ENCODE measurements at places on chromosomes 4 and X.

- DNase-seq, result no peak
Observed at GRCh38 chr4:119068529-119068962, 67.1 kb upstream of the MYOZ2 start.

DNA sequence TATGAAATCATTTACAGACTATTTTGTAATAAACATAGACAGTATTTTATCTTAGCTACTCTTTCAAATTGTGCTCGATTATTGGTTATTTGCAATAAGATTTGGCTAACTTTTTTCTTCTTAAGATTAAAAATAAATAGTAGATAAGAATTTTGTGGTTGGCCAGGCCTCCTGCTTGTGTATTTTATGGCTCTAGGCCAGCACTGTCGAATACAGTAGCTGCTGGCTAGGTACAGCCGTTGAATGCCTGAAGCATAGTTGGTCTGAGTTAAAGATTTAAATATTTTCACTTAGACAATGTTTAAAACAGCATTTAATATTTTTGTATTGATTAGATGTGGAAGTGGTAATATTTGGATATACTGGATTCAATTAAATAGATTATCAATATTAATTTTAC is 481.0 kb downstream of the SPRY1 start:
- DNase-seq, result no peak

DNA sequence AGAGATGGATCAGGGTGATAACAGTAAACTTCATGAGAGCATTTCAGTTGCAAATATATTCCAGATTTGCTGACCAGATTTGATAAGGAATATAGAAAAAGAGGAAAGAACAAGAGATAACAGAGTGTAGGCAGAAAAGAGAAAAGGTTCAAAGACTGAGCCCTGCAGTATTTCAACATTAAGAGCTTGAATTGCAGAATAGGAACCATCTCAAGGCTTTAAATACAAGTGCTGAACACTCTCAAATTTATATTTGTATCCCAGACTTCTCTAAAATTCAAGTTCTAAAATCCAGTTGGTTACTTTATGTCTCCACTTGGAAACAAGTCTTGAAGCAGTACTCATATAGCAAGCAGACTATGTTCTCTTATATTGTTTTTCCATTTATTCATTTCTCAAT is 9.7 kb upstream of the MYOZ2 start:
- DNase-seq, result no peak

- DNase-seq, result no peak
Observed at GRCh38 chrX:17374619-17375366, at the start of gene NHS. TSS of gene NHS (plus strand) at chrX:17375200. CDS start at chrX:17375758, 558 bp downstream.

GRCh38 chrX:149157976-149158375 is 347.1 kb downstream of the IDS start:
- no peak for DNase-seq

- no peak for DNase-seq
Observed at GRCh38 chr4:184331268-184331995, 113.8 kb upstream of the ENPP6 start.

DNA sequence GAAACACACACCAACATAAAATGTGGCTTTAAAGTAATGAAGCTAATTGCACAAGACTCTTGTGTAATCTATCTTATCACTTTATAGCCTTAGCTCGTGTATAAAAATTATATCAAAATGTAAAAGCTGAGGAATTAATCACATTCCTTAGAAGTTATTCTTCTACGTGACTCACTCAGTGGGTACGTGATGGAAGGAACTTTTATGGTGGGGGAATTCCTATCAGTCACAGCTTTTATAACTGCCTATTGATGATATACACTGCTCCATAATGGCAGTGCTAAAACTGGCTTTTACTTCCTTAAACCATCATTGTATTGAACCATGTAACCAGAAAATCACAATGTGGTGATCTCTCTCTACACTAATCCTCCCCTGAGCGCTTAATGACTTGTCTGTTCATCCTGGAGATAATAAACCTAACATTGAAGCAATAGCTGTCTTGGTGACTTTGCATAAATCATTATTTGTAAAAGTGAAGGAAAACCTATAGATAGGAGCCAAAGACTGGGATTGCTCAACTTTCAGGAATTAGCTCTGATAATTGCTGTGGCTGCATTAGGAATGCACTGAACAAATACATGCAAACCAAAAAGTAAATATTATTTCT is 276.7 kb downstream of the GBA3 start:
- DNase-seq, result no peak

DNA sequence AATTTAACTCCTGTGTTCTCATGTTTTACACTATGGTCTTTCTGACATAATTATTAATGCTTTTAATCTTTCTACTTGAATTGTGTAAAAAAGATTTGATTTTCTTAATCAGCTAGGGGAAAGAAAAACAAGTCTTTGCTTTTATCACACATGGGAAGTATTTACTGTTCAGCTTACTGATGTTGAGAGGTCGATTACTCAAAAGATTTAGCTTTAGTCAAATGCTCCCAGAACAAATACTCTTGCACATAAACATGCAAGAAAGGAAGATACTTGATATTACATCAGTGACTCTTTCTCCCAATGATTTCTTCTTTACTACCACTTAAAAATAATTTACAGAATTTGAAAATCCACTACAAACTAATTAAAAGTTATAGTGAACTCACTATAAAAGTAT is 198.3 kb upstream of the FAT4 start:
- no peak for DNase-seq

GRCh38 chr4:180134091-180134866 is 2108.9 kb upstream of the TENM3 start:
- no peak for DNase-seq

DNA sequence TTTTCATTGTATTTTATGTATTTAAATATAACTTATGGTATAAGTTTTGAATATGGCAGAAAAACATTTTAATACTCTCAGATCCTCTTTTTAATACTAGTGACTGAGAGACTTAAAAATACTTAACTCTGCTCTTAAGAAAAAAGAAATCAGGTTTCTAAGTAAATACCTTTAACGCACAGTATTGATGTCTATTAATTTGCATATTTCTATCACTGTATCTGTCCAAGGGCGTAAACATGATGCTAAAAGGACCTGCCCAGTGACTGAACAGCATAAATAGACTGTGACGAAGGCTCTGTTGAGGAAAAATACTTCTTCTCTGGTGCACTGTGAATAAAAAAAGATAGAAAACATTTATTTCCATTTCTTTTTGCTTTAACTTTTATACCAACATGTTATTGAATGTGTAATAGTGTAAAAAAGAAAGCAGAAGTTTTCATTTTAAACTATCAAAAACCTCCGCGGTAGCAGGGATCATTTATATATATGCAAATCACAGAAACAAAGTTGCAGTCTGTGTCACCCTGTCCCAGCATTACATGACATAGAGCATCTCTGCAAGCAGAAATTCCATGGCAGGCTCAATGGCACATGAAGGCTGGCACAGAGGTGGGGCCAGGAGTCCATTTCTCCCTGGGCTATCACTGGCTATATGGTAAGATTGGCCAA is 75.4 kb downstream of the ZAR1 start:
- DNase-seq, result no peak

- DNase-seq, result no peak
Observed at GRCh38 chr4:140092094-140092851, 61.7 kb downstream of the MAML3 start.

- no peak for DNase-seq
Observed at GRCh38 chrX:16827225-16827624, 41.0 kb downstream of the TXLNG start.

DNA sequence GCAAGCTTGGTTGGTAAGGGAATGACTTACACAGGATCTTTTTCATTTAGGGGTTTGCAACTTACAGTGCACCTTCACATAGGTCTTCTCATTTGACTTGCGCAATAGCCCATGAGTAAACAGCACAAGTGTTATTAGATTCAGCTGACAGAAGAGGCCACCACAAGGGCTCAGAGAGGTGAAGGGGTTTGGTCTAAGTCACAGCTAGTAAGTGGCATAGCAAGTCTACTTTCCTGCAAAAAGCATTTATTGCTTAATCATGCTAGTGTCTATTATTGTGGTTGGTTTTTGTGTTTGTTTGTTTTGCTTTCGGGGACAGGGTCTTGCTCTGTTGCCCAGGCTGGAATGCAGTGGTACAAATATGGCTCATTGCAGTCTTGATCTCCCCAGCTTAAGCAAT is 83.3 kb downstream of the SPRY1 start:
- no peak for DNase-seq

DNA sequence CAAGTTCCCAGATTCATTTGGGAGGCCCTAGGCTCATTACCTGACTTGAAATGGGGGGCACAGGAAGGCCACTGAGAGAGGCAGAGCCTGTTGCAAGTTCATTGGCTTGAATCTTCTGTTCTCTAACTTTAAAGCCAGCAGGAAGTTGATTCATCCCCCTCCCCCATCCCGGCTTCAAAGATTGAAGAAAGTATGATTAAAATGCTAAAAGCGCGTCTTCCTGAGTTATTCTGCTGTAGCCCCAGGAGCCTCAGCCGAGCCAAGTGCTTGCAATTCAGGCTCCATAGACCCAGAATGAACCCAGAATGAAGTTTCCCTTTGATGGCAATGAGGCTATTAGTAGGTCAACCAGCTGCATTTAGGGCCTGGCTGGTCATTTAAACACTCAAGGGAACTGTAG is 14.7 kb downstream of the CHST7 start:
- no peak for DNase-seq

- no peak for DNase-seq
Observed at GRCh38 chrX:14027036-14027435, 2.7 kb downstream of the GEMIN8 start.

DNA sequence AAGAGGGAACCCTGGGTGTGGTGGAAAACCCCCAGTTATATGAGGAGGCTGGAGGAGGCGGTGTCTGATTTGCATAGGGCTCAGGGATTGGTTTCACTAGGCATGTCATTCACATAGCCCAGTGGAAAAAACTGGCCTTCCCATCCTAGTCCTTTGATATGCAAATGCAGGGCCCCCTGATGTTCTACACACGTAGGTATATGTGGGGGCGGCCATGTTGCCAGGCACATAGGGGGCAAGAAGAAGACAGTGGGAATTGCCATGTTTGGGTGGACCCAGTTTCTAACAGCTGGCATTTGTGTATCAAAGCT is 34.0 kb upstream of the ENPP6 start:
- DNase-seq, result no peak

- DNase-seq, result no peak
Observed at GRCh38 chr4:14812101-14812500, 190.2 kb upstream of the CPEB2 start.

- no peak for DNase-seq
Observed at GRCh38 chrX:36684053-36684452, 324.1 kb upstream of the FAM47C start.

- no peak for DNase-seq
Observed at GRCh38 chrX:23908219-23909004, 606 bp downstream of the CXorf58 start.

DNA sequence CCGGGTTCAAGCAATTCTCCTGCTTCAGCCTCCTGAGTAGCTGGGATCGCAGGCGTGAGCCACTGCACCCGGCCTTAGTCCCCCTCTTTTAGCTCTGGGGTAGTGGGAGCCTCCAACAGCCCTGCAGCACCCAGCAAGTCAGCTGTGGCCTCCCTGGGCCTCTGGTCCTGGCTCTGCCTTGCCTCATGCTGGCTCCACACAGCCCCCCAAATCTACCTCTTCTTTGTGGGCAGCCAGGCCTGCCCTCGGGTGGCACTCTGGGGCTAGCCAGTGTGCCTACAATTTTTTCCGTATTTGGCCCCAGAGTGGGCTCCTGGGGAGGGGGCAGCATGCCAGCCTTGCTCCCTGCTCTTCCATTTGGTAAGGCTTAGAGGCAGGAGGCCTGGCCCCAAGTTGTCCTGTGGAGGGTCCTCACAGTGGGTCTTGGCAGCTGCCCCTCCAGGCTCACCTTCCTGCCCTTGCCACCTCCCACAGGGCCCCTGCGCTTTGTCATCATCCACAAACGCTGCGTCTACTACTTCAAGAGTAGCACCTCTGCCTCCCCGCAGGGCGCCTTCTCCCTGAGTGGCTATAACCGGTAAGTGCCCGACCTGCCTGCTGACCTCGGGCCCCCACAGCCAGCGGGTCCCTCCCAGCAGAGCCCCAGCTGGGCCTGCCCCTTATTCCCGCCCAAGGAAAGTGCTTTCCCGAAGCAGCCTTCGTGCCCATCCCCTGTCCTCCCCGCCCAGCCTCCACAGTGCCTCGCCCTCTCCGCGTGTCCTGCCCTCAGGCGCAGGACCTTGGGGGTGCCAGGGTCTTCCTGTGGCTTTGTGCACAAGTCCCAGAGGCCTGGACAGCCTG is 21.0 kb upstream of the ADD1 start:
- DNase-seq, result no peak

DNA sequence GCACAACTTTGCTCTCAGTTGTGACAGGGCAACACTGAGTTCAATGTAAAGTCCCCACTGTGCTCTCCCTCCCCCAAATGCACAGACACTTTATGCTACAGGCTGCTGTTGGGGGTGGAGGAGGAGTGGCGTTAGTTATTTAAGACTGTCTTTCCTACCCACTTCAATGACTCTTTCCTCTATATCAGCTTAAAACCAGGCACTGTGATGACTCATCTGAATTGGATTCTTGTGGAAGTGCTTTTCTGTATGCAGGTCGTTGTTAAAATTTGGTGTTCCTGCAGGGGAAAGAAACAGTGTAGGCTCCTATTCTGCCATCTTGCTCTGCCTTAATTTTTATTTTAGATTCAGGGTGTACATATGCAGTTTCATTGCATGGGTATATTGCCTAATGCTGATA is 1157.2 kb upstream of the ADGRL3 start:
- no peak for DNase-seq

DNA sequence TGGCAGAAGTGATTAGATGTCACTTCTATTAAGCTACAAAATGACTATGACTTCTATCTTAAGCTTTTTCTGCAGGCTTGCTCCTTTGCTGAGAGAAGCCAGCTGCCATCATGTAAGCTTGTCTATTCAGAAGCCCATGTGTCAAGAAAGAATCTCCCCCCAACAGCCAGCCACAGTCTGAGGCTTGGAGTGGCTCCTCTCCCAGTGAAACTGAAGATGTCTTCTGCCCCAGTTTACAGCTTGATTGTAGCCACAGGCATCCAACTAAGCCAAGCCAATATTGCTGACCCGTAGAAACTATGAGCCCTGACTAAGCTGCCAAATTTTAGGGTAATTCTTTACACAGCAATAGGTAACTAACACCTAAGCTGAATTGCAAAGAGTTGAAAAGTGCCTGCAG is 26.7 kb upstream of the SLC10A7 start:
- DNase-seq, result no peak

DNA sequence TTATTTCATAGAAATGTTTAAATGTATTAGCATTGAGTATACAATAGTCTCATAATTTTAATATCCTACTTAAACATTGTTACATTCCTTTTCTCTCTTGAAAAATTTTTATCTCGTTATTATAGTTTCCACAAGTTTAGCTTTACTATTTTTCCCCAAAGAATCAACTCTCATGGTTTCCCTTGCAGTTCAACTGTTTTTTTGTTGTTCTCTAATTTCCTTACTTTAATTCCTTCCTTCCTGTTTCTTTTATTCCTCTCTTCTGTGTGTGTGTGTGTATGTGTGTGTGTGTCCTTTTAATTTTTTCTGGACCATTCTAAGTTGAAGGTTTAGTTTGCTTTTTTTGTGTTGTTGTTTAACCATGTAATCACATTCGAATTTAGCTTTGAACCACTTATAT is 171.1 kb downstream of the GASK1B start:
- no peak for DNase-seq

- DNase-seq, result no peak
Observed at GRCh38 chrX:153475271-153475670, 4.9 kb upstream of the HAUS7 start.

- no peak for DNase-seq
Observed at GRCh38 chrX:37627602-37628001, 56.1 kb downstream of the LANCL3 start.
